H54 (cell line): ENCODE measurements at places on chromosomes 7 and 10.
A peak's percentile ranks its signal among the peaks of the same experiment; 100 is the strongest.

- no peak for DNase-seq
Observed at GRCh38 chr7:34060196-34060947, 155.0 kb downstream of the BMPER start.

- DNase-seq = no peak
Observed at GRCh38 chr7:113410796-113411195, 292.4 kb upstream of the SMIM30 start.

DNA sequence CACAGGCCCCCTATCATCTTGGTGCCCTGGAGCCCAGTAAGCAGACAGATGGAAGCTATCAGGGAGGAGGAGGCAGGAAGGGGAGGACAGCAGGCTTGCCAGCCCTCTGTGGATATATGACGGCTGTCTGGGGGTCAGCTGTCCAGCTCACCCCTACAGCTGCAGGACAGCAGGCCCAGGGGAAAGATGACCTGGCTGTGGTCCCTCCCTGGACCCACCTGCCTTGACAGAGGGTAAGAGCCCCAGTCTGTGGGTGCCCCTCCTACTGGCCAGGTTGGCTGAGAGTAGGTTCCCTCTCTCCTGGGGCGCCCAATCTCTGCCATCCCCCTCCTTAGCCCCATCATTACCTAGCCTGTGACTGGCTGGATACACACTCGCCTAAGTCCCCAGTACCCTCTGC is 62.5 kb downstream of the C10orf143 start:
- no peak for DNase-seq

DNA sequence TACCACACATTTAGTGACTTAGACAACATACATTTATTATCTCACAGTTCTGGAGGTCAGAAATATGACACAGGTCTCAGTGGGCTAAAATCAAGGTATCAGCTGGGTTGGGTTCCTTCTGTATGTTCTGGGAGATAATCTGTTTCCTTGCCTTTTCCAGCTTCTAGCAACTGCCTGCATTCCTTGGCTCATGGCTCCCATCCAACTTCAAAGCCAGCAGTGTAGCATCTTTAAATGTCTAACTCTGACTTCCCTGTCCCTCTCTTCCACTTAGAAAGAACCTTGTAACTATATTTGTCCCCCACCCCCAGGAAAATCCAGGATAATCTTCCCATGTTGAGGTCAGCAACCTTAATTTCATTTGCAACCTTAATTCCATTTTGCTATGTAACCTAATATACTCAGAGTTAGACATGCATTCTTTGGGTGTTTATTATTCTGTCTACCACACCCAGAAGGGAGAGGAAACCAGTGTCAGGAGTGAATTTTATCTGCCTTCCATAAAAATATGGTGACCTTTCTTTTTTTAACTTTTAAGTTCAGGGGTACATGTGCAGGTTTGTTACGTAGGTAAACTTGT is 57.3 kb upstream of the SMIM30 start:
- no peak for DNase-seq

DNA sequence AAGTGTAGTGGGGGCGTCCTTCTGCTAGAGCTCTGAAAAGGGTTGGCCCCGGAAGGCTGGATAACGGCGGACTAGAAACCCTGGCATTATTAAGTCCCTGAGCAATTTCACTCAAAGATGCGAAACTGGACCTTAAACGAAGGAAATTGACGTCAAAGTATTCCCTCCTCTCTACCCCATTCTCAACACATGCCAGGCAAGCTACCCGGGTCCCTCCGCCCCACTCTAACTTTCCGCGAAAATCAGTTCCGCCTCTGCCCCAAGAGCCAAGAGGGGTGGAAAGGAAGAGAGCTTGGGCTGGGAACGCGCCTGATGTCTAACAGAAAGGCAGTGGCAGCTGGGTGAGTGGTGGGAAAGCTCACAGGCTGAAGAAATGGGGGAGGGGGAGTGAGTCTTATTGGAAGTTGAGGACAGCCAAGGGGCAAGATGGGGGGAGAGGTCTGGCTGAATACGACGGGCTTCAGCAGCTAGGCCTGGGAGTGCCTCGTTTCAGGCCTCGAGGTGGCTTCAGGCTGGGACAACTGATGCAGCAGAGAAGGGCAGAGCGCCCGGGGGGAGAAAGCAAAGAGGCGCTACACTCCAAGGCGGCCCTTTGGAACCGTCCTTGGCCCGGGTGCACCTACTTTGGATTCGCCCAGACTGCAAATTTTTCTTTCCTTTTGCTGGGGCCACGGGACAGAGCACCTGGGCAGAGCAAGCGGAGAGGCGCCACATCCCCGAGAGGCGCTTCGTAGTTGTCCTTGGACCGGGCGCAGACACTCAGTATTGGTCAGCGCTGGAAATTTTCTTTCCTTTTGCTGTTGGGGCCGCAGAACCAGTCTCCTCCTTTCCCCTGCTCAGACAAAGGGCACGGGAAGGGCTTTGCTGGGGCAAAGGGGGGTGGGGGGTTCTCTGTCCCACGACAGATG is 2.0 kb upstream of the FEZF1 start:
- no peak for DNase-seq

GRCh38 chr10:79082631-79083596 is 14.1 kb downstream of the ZMIZ1 start:
- DNase-seq = no peak

GRCh38 chr10:62130948-62131347 is 137.7 kb downstream of the RTKN2 start:
- DNase-seq = peak; percentile 39

GRCh38 chr10:110680273-110681020 is 36.3 kb downstream of the RBM20 start:
- no peak for DNase-seq

GRCh38 chr10:85318809-85319807 is 990.7 kb downstream of the CCSER2 start:
- no peak for DNase-seq
